BJ (cell line): ENCODE measurements at places on chromosomes 7 and 10.

DNA sequence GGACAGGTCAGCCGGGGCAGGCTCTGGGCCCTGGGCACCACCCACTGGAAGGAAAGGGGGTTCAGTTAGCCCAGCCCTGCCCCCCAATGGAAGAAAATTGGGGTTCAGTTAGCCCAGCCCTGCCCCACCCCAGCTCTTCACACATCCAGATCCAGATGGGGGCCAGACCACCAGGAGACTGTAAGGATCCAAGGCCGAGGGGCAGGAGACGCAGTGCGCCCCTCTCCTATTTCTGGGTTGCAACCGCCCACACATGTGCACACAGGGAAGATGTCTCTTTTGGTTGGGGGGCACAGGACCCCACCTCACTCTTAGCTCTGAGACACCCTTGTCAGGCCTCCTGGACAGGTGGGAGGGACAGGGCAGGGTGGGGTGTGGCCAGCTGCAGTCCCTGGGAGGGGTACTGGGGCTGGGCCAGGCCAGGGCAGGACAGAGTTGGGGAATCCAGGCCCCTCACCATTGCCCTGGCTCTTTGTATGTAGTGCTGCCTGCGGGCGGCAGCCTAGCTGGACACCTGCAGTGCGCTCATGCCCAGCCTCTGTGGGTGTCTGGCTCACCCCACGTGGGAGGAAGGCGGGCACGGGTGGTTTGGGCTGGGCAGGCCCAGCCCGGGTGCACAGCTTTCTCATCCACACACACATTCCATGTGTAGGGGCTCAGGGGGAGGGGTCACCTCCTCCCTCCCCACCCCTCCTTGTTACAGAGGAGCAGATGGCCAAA is 141.2 kb downstream of the LHPP start:
- no peak for DNase-seq

DNA sequence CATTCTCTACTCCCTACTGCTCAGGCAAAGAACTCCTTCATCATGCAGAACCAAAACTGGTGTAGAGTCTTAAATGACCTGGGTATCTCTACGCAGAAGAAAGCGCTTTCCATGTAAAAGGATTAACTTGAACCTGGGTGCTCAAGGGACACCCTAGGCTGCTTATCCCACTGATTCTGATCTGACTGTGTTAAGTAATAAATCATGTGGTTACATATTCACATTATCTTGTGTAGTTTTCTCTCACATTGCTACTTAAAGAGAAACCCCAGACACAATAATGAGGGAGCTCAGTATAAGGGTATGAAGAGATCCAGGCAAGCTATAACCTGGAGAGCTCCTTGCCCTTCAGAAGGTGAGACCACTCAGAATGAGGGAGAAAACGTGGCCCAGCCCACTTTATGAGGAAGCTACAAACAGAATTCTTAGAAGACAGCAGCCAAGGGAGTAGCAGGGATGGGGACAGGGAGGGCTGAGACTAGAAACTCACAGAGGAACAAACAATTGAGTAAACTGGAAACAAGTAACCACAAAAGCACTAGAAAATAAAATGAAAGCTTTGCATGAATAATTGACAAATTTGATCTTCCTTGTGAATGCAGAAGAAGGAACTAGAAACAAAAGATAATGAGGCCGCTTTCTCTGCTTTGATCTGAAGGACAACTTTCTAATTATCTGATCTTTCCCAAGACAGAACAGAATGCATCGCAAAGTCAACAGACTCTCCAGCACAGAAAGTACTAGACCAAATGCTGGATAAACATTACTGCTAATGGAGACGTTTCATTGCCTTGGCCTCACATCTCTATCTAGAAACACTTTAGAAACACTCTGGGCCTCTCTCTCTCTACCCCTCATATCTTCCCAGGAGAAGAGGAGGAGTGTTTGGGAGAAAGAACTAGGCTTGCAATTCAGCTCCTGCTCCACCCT is 76.1 kb downstream of the LRRC17 start:
- no peak for DNase-seq

DNA sequence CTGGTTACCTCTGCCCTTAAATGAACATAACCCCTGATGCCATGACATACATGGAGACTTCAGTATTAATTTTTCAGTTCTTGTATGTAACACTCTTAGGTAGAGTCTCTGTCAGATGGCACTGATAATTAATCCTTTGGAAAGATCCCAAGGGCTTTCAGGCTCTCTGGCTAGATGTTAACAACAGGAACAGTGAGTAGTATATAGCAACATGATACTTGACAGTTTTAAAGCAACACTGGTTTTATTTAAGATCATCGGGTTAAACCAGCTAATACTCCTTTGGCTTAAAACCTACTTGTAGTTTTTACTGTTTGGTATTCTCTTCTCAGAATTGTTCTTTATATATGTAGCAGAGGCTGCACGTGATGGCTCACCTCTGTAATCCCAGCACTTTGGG is 27.3 kb downstream of the AHCYL2 start:
- no peak for DNase-seq

DNA sequence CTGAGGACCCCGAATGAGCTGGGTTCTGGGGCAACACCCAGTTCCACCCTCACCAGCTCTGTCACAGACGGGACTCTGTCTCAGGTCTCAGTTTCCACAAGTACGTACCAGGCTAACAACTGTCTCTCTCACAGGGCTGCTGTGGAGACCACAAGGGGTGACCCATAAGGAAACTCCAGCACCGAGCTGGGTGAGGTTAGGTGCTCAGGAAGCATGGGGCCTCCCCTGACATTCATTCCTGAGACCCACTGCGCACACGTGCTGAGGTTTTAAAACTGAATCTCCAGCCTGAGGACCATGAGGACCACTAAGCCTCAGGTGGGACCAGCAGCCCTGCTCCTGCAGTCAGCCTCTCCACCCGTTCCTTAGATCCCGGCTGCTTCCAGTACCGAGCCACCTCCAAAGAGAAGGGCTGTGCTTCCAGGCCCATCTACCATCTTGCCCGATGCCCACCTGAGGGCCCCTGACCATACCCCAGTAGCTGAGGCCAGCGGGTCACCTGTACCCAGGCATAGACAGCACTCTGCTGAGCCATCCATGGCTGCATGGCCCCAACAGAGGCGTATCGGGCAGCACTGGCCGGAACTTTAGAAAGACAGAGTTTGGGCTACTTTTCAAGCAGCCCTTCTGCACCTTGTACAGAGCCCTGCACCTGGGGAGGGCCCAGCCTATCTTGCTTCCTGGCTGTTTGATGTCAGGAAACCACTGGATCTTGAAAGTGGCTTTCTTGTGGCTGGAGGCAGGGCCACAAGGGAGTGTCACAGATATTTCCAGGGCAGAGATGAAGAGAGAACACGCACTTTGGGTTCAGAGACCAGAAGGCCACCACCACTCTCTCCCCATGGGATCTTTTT is 18.7 kb downstream of the HSPA12A start:
- DNase-seq: no peak

GRCh38 chr10:97355571-97355975 is 21.0 kb upstream of the FRAT2 start:
- DNase-seq: no peak

- no peak for DNase-seq
Observed at GRCh38 chr7:31027161-31027965, 24.7 kb upstream of the ADCYAP1R1 start.

GRCh38 chr7:36409180-36409579 is 19.5 kb downstream of the ANLN start:
- DNase-seq: no peak

DNA sequence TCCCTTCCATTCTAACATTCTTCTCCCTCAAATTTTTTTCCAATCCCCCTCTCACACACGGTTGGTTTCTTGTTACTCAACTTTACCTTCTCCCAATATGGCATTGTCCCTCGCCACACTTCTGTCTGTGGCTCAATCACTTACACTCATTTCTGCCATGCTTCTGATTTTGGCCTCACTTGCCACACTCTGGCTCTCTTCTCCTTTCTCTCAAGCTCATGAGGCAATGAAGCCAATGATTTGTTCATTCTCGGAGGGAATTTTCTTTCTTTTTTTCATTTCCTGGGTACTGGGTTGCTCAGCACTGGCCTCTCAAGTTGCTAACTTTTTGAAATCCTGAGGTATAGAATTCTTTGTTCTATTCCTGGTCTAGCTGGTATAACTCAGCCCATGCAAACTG is 4.0 kb upstream of the MYOZ1 start:
- DNase-seq: no peak

DNA sequence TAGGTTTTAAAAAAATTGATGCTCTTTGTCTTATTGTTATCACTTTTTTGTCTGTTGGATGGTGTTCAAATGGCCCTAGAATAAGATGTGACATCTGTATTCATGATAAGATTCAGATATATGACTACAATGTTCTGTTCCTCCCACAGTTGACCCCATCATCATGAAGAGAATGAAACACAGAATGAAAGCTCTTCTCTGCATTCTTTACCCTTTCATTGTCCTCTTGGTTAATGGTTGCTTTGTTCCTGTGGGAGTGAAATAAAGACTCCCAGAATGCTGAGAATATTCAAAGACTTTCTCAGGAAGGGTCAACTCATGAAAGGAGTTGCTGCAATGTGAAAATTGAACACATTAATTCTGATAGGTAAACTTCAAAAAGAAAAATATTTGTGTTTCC is 1015.8 kb downstream of the SORCS3 start:
- no peak for DNase-seq

DNA sequence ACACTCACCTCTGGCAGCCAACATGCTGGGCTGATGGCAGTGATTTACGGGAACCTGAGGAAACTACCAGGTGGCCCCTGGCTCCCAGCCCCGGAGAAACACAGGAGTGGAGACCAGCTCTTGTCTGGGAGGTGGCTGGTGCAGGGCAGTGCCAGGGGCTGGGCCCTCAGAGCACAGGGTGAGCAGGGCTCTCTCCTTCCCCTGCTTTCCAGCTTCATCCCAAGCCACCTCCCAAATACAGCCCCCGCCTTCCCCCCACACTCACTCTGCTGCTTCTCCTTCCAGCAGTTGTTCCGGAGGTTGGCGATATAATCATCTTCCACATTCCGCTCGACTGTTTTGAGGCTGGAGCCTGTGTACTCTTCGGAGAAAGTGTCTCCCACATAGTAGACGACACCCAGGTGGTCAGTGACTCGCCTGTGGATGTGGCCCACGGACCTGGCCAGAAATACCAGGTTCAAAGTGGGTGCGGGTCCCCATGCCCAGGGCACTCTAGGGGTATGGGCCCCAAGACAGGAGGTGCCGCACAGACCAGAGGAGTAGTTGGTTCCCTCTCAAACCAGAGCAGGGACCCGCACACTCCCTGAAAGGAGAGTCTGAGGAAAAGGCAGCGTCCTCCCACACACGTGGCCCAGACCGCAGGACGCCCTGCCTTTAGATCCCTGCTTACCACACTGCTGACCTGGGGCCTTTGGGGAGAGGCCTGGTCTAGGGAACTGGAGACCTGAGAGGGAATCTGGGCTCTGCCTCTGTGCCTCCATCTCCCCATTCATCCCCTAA is 18.3 kb downstream of the DNAJB12 start:
- no peak for DNase-seq

DNA sequence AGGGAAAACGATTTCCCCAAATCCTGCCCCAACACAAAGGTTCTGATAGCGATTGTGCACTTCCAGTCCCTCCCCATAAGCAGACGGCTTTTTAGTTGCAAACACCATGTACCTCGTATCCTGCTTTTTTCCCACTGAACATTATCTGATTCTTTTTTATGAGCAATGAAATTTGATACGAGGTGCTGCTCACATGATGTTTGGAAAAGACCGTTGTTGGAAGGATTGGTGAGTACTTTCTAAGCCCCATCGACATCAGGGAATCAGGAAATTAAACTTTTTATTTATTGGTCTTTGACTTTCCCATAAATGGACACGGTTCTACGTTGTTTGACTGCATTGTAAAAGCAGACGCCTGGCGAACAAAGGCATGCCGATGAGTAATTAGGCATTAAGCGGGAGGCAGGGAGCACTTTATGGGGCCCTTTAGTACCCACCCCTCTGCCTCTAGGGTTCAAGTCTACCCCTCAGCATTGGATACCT is 49.4 kb downstream of the TEX36 start:
- DNase-seq: peak; percentile 63

DNA sequence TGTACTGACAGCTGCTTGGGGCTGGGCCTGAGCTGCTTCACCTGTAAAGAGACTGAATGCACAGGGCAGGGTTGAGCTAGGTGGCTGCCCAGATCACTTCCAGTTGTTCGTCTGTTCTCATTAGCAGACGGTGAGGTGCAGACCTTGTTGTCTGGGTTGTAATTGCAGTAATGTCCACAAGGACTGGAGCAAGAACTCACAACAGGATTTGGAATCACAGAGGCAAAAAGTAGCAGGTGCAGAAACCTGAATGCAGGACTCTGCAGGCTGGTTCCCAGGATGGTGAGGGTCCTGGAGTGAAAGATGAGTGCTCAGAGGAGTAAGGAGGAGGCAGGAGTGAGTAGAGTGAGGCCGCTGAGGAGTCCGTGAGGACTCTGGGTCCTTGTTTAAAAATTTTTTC is 9.2 kb downstream of the ZSCAN25 start:
- no peak for DNase-seq

DNA sequence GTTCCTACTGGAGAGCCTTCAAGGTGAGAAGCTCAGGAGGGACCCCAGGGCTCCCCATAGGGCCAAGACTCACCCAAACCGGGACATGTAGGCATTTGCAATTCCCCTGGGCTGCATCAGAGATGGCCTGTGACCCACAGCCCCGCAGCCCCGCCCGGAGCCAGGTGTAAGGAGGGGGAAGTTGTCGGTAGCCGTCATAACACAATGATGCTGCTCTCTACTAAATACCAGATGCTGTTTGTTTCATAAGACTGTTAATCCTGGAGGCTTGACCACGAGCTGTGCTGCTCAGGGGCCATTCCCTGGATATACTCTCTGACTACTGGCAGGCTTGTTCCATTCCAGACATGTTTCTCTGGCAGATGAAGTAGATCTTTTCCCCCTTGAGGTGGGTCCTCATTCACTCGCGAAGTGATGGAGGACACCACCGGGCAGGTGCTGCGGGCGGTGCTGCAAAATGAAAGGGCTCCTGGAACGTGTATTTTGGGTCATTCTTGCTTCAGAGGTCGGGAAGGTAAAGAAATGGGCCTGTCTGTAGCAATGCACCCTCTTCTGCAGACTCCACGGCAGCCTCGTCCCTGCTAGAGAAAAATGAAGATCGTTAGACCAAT is 61.1 kb downstream of the MKI67 start:
- DNase-seq: no peak

- DNase-seq: no peak
Observed at GRCh38 chr10:48238826-48239520, 35.5 kb downstream of the FRMPD2 start.
